NCI-H748 treated with DMSO at 0.1 percent for 48 hours (cell line): ENCODE measurements at places on chromosomes 7 and 10.

DNA sequence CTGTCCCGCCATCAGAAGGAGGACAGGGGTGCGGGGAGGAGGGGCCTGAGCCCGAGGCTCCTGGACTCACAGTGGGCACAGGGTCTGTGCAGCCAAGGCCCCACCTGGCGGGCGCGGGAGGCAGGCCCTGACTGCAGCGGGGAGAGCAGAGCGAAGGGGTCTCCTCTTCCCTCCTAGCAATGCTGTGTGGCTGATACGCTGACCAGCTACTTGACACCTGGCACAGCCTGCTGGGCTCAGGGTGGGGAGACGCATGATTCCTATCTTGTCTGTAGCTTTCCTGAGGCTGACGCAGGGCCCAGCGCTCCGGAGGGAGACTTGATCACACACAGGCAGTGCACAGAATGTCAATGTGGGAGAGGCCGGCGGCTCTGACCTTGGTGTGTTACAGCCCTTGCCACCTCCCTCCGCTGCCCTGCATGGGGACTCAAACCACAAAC is 174.9 kb downstream of the ELFN1 start:
- DNase-seq: no peak

GRCh38 chr10:26367771-26368170 is 70.4 kb upstream of the APBB1IP start:
- no peak for DNase-seq

- no peak for DNase-seq
Measured at GRCh38 chr7:51229620-51230323, 86.8 kb downstream of the COBL start.

GRCh38 chr10:95544783-95545500 is 16.2 kb downstream of the SORBS1 start:
- no peak for DNase-seq

DNA sequence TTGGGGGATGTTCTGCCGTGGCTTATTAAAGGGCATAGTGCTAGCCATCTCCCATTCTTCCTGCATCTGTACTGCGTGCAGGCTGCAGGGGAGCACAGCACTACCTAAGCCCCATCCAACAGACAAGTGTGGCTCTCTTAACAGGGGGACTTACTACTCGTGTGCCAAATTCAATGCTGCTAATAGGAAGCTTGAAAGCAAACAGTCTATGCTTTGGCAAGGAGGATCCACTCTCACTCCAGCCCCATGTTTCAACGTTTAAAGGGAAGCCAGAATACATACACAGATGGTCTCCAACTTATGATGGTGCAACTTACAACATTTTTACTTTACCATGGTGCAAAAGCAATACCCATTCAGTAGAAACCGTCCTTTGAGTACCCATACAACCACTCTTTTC is 228.0 kb upstream of the C7orf33 start:
- DNase-seq: no peak

- DNase-seq: no peak
Measured at GRCh38 chr7:42621543-42622219, 290.2 kb downstream of the C7orf25 start.

DNA sequence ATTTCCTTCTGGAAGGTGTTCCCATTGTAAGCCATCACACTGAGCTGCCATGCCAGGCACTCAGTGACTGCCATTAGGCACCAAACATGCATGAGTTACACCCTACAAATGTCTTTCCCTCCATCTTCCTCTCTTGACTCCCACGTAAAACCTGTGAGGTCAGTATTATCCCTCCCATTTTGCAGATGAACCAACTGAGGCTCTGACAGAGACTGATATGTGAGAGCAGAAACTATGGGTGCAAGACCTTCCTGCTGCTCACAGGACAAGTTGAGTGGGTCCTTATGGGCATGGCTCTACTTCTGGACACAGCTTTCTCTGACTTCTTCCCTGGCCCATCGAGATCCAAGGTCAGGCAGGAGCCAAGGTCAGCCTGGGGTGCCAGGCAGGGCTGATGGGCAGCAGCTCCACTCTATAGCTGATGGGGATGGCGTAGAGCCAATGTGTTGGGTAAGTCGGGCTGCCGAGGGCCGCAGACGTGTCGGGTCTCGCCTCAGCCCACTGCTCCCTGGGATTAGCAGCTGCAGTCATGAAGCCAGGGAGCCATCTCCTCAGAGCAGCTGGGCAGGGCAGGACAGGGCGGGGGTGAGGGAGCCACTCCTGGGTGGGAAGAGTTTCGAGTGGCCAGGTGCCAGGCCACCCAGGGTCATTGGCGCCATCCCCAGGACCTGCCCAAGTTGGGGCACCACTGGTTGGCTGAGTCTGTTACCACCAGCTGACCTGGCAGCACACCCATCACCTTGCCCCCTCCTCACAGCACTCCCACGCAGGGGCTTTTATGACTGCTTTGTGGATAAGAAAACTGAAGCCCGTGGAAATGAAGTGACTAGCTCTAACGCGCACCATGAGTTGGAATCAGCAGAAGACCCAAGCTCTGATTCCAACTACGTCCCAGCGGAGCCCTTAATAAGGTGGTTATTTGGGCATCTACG is 117.8 kb upstream of the ZMIZ1 start:
- no peak for DNase-seq

DNA sequence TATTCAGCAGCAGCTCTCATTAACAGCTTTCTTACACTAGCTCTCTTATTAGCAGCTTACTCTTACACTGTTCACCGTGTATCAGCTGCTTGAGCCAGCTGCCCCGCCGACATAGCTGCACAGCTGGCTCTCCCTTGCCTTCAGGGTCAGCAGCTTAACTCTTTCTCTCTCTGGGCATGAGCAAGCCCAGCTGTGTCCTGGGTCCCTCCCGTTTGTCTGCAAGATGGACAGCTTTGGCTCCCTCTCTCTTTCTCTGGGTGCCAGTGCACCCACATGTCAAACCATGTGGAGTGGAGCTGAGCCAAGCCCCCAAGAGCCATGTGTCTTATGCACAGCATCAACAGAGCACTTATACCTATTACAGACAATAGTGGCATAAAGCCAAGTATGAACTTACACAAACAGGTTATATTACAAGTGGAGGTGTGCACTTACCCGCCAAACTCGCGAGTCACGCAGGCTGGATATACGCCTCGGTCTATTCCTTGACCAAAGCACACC is 35.7 kb upstream of the MTPAP start:
- DNase-seq: no peak

GRCh38 chr7:26061678-26062603 is 90.1 kb upstream of the NFE2L3 start:
- peak; percentile 96 for DNase-seq

GRCh38 chr7:74216361-74216761 is 6.6 kb downstream of the LAT2 start:
- no peak for DNase-seq
